ENCODE measurements at places on chromosomes 12 and 14.

GRCh38 chr14:60195179-60195810 is 30.1 kb upstream of the DHRS7 start:
- H3K4me3 ChIP-seq = no peak overlapping the region
- H3K4me1 ChIP-seq = no peaks in the 10 kb centered on the region
- no peaks in the 10 kb centered on the region for H3K27me3 ChIP-seq
- H3K27ac ChIP-seq = no peak overlapping the region
- no peaks in the 10 kb centered on the region for H3K36me3 ChIP-seq

DNA sequence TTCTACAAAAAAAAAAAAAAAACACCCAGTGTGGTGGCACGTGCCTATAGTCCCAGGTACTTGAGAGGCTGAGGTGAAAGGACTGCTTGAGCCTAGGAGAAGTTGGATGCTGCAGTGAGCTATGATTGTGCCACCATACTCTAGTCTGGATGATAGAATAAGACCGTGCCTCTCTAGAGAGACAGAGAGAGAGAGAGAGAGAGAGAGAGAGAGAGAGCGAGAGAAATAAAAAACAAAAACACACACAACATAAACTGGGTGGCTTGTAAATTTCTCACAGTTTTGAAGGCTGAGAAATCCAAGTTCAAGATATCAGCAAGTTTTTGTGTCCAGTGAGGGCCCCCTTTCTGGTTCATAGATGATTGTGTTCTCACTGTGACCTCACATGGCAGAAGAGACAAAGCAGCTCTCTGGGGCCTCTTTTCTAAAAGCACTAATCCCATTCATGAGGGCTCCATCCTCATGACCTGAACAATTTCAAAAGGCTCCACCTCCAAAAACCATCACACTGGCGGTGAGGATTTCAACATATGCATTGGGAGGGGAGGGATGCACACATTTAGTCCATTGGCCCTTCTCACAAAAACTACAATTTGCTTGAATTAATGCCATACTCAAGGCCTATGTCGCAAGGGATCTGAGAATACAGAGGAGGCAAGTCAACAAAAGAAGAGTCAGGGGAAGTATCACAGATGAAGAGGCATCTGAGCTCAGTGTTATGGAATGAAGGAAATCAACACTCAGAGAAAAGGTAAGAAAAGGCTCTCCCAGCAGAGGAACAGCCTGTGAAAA is 94.9 kb downstream of the PPM1H start:
- no peak for DNase-seq
- H3K27ac ChIP-seq = no peak overlapping the region
- no peaks in the 10 kb centered on the region for H3K4me1 ChIP-seq
- H3K4me3 ChIP-seq = no peak overlapping the region
- no peaks in the 10 kb centered on the region for H3K27me3 ChIP-seq

- no peak overlapping the region for H3K27ac ChIP-seq
- H3K36me3 ChIP-seq = no peaks in the 10 kb centered on the region
- DNase-seq = no peak
- no peak overlapping the region for H3K4me3 ChIP-seq
Measured at GRCh38 chr12:53601296-53601847, 24.8 kb downstream of the ATF7 start.

DNA sequence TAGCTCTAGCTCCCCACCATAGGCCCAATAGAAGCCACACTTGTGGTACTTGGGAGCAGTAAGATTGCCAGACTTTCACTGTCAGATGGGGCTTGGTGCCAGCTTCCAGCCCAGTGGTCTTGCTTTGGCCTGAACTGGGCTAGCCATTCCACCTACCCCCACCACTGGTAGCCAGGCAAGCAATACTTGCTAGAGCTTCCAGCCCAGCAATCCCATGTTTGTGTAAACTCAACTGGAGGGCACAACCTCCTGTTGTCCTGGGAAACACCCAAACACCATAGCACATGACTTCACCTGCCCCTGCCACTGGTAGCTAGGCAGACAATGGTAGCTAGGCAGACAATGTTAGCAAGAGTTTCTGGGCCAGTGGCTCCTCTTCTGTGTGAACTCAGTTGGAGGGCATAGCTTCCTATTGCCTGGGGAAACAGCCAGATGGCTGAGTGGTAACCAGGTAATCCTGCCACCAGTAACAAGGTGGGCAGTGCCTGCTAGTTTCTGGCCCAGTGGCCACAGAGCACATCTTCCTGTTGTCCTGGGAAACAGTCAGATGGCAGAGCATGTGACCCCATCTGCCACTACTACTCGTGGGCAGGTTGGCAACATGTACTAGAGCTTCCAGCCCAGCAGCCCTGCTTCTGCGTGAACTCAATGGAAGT is 5.6 kb upstream of the OR6C76 start:
- no peak overlapping the region for H3K4me3 ChIP-seq
- DNase-seq = no peak
- no peaks in the 10 kb centered on the region for H3K27me3 ChIP-seq
- H3K4me1 ChIP-seq = no peaks in the 10 kb centered on the region
